ENCODE measurements at places on chromosomes 16 and 17.

DNA sequence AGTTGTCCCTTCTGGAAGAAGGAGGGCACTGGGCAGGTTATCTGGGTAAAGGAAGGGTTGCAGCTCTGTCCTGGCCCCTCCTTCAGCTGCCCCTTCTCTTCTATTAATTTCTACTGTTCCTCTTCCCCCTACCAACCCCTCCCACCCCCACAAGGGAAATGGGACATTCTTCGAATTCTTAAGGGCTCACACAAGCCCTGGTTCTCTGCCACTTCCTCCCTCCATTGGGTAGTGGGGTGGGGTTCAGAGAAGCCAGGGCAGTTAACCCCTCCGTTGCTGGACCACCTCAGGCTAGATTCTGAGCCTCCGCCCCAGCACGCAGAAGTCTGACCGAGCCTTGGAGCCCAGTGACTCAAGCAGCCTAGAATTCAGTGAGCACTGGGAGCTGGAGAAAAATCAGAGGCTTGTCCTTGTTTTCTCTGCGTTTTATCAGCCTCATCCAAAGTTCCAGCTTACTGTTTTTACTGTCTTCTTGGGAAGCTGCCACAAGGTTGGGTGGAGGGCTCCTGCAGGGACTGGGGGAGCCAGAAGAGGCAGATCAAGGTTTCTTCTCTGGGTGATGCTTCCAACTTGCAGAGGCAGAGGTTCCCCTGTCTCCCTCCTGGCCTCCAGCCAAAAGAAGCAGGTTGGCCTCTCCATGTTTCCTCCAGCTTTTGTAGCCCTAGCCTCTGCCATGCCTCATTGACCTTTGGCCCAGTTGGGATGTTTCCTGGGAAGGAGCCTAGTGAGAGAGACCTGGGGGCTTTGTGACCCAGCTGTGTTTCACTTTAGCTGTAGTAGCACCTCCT is 10.2 kb downstream of the LASP1 start:
- no peak for DNase-seq

- DNase-seq: no peak
Measured at GRCh38 chr17:49910094-49910857, 58.7 kb upstream of the DLX4 start.

- DNase-seq: no peak
Measured at GRCh38 chr16:70805787-70806186, 4.8 kb upstream of the VAC14 start.

GRCh38 chr17:9023392-9024218 is 2.3 kb downstream of the NTN1 start:
- DNase-seq: no peak

DNA sequence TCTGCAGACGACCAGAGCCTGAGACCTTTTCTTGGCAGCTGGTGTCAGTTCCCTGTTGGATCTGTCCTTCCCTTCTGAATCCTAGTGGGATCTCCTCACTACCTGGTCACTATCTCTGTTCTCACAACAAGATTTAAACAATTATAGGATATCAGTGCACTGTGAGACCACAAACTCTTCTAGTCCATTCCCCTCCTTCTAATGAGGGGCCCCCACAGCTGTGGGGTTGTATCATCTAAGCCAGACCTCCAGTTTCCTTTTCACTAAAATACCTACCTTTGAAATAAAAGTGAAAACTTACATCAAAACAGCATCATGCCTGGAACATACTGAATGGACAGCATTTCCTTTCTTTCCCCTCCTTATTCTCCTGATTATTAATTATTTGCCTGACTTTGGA is 233.2 kb downstream of the PRKCA start:
- DNase-seq: no peak

DNA sequence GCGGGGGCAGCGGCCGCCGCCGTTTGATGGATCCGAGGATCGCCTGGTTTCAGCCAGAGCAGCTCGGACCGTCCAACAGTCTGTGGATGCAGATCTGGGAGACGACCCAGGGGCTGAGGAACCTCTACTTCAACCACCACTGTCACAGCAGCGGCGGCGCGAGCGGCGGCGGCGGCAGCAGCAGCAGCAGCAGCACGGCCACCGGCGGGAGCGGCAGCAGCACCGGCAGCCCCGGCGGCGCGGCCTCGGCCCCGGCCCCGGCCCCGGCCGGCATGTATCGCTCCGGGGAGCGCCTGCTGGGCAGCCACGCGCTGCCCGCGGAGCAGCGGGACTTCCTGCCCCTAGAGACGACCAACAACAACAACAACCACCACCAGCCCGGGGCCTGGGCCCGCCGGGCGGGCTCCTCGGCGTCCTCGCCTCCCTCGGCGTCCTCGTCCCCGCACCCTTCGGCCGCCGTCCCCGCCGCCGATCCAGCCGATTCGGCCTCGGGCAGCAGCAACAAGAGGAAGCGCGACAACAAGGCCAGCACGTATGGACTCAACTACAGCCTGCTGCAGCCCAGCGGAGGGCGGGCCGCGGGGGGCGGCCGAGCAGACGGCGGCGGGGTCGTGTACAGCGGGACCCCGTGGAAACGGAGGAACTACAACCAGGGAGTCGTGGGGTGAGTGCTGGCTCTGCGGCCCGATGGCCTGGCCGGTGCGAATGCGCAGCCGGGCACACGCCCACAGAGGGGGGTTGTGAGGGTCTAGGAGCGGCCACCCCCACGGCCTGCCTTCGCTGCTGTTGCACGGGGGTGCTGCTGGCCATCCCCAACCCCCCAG is 702 bp downstream of the TENT4B start:
- DNase-seq: no peak

DNA sequence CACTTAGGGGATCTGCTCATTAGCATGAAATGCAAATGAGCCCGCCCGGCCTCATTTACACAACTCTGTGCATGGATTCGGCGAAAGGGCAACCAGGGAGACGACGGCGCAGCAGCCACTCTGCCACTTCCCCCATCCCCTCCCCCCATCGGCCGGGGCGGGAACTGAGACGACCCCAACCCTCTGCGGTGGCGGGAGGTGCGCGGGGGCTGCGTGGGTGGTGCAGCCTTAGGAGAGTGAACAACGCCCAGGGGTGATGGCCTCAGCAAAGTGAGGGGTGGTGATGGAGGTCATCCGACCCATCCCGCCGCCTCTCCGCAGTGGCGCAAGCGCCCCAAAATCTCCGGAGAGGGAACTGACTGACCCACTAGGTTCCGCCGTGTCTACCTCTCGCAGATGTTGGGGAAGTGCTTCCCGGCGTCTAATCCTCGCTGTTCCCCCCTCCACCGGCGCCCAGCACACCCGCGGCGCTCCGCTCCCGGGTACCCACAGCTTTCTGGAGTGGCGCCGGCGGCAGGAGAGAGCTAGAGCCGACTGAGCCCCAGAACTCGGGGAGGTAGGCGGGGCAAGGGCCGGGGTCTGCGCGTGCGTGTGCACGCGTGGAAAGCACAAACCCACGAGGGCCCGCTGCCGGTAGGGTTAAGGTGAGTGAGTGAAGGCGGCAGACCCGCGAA is 1.4 kb upstream of the CACNA1G start:
- no peak for DNase-seq

- no peak for DNase-seq
Measured at GRCh38 chr17:57819867-57820266, 30.0 kb downstream of the MRPS23 start.

DNA sequence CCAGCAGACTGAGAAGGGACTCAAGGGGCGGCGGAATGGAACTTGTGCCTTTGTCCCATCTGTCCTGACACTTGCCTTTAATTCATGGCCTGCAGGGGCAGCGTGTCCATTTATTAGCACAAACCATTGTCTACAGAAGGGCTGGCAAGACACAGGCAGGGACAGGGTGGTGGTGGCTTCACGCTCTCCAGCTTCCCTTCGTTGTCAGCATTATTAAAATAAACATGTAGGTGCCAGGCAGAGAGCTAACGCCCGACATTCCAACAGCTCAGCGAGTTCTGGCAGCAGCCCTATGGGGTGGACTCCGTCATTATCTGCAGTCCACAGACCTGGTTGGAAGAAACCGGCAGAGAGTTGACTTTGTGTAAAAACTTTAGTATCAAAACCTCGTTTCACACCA is 16.3 kb downstream of the DNAI2 start:
- DNase-seq: no peak

DNA sequence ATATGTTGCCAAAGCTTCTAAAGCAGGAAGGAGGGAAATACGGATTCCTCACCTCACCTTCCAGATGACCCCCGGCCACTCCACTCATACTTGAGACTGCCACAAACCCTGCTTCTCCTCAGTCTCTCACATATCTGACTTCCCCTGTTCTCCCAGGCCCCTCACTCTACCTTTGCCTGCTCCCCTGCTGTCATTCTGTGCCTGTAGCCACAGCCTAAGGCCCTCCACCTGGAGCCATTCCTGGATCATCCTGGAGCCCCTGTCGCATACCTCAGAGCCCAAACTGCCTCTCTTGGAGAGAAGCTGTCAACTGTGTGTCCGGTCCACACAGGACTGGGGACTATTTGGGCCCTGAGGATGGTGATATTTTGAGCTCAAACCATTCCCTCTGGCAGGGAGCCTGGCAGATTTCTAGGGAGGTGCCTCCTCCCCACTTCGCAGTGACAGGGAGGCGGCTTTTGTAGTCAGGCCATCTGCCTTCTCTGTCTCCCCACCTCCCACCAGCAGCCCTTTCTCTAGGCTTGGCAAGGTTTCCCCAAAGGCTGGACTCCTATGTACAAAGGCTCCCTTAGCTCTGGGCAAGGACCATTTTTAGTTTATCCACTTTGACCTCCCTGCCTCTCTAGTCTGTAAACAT is 2.3 kb upstream of the MED24 start:
- no peak for DNase-seq

DNA sequence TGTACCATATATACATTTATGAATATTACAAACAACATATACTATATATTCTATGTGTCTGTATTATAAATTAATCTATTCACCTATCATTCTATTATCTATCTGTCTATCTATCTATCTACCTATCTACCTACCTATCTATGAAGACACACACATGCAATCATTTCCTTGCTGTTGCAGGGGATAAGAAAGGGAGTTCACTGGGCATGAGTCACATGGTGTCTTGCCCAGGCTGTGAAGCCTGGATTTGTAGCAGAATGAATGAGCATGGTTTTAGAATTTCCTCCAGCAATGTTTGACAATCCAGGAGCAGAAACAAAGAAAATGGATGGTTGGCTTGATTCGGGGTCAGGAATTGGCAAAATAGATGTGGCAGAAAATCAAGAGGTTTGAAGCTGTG is 23.2 kb upstream of the FAM20A start:
- DNase-seq: no peak

DNA sequence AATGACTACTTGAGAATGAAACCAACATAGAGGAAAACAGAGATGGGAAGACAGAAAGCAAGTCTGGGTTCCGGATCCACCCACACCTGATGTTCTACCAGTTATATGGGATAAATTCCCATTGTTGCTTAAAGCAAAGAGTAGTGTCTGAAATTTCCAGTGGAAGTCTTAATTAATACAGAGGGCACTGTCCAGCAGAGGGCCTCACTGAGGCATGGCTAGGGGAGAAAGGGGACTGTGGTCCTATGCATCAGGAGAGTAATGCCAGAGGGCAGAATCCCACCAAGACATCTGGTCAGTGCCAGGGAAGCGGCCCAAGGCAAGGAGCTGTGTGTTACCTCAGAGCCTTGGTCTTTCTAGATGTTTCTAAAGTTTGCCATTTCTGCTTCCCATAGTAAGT is 7.5 kb upstream of the UMOD start:
- no peak for DNase-seq

DNA sequence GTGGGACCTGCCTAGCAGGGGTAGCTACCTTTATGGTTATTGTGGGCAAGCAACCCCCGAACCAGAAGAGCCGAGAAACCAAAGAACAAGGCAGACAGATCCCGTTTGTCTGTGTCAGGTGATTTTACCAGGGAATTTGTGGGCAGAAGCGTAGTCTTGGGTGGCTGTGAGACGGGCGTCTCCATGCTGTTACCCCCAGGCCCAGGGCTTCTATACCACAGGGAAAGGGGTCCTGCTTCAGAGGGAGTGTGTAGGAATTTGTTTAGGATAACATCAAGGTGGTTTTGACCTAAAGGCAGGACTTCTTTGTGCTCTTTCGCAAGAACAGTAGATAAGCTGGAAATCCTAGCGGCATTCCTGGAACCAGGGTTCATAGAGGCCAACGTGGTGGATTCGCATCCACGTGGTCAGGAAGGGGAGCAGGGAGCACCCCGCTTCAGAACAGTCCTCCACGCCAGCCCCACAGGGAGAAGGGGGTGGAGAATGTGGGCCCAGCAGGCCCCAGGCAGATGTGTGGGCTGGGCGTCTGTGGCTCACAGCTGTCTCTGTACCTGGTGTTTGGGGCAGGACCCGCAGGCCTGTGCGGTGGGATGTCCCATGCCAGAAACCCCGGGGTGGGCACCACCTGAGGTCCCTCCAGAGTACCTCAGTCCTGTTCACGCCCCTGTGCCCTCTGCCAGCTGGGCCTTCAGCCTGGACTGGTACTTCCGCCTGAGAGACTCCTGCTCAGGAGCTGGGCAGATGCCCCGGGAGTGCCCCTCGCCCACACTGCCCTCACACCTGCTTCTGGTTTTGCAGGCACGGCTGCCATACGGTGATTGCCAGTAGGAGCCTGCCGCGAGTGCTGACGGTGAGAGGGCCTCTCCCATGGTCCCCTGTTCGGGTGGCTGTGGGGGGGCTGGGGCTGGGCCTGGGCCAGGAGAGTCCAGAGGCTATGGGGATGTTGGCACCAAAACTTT is 4.1 kb downstream of the DECR2 start:
- DNase-seq: no peak

DNA sequence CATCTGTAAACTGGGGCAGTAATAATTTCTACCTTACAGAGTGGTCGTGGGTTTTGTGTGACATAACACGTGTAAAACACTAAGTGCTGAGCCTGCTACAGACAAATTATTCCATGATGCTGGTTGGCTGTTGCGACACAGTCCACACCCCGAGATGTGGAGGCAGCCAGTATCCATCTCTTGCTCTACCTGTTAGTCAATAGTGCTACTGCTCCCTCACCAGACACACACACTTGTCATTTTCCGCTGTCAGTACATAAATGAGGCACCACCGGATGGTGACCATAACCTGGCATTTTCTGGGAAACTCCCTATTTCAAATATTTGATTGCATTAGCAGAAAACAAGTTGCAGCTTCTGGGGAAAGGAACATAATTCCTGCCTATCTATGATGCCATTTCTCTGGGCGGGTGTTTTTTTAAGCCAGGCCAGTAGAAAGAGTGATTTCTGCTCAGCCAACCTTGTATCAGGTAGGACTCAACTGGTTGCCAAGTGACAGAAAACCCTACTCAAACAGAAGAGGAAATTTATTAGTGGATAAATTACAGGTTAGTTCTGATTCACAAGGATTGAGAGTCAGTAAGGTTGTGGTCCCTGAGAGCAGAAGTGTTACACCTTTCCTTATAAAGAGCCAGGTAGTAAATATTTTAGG is 24.1 kb downstream of the DNAJA2 start:
- DNase-seq: no peak

GRCh38 chr16:79253100-79253631 is 347.4 kb downstream of the MAF start:
- no peak for DNase-seq

DNA sequence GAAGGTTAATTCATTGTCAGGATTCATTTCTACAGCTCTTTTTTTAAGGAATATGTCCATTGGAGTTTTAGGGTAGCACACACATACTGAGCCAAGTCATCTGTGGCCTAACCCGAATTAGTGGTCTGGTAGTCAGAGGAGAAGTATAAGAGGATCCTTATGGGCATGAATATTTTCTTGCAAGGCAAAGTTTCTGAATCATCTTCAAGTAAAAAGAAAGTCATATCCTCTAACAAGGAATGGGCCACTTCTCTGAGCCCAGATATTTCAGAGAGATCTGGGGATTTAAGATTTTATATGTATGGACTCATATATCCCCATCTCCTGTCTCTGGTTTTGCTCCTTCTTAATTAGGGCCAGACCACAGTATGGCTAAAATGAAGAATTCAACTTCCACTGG is 99.2 kb upstream of the CDH8 start:
- DNase-seq: no peak
